ENCODE measurements at places on chromosomes 16 and 17.

DNA sequence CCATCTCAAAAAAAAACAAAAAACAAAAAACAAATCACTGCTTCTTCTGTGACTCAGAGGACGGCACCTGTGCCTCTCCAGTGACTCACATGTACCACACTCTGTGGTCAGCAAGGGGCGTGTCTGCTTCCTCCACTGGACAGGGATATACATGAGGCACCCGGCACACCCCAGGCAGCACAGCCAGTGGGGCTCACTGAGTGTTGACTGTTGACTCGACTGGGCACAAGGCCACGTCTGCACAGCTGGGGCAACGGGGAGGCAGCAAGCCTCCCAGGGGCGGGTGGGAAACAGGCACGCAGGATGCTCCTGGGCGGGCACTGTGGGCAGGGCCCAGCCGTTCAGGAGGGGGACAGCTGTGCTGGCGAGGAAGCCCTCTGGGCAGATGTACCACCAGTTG is 64.1 kb downstream of the TIMM22 start:
- no peak for DNase-seq

DNA sequence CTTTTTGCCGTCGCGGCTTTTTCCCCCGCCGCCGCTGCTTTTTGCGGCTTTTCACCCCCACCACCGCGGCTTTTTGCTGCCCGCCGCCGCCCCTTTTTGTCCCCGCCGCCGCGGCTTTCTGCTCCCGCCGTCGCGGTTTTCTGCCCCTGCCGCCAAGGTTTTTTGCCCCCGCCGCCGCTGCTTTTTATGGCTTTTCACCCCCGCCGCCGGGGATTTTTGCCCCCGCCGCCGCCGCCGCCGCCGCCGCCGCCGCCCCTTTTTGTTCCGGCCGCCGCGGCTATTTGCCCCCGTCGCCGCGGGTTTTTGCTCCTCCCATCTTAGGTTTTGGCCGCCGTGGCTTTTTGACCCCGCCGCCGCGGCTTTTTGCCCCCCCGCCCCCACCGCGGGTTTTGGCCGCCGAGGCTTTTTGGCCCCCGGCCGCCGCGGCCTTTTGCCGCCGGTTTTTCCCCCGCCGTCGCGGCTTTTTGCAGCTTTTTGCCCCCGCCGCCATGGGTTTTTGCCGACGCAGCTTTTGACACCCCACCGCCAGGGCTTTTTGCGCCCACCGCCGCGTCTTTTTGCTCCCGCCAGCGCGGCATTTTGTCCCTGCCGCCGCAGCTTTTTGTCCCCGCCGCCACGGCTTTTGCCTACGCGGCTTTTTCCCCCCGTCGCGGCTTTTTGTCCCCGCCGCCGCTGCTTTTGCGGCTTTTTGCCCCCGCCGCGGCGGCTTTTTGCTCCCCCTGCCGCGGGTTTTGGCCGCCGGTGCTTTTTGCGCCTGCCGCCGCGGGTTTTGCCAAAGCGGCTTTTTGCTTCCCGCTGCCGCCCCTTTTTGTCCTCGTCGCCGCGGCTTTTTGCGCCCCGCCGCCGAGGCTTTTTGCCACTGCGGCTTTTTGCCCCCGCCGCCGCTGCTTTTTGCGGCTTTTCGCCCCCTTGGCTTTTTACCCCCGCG is 519.4 kb upstream of the WSB1 start:
- DNase-seq = no peak

DNA sequence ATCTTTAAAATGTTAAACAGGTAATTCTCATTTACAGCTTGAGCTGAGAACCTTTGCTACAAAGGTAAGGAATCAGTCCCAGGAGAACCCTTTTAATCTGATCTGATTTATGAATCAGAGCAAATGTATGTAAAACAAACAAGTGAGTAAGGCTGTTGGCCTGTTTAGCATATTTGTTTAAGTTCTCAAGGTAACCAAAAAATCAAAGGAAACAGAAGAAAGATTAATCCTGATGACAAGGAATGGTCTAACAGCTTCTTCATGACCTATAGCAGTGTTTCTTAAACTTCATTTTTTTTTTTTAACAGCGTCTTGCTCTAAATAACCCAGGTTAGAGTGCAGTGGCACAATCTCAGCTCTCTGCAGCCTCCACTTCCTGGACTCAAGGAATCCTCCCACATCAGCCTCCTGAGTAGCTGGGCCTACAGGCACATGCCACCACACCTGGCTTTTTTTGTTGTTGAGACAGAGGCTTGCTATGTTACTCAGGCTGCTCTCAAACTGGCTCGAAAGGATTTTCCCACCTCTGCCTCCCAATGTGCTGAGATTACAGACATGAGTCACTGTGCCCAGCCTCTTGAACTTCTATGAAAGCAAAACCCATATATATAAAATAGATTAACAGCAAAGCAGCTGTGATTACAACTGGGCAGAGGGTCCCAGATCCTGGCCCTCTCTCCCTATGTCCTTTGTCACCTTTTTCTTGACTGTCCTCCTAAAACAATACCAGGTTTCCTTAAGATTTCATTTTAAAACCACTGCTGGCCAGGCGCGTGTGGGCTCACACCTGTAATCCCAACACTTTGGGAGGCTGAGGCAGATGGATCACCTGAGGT is 5.1 kb upstream of the JPT1 start:
- no peak for DNase-seq

- no peak for DNase-seq
Measured at GRCh38 chr16:1007284-1007850, 25.8 kb downstream of the SOX8 start.

DNA sequence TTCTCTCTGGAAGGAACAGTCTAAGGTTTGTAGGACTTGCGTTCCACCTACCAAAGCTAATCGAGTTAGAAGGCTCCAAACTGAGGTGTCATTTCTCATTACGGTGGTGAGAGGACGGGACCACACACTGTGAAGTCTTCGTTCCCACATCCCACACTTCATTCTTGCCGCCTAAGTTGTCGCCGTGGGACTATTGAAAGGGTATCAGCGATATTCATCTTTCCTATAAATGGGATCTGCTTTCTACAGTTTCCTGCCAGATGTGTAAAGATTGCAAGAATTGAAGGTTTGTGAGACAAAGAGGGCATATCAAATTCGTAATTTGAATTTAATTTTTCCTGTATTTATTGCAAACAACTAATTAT is 608 bp upstream of the TRIM37 start:
- DNase-seq = peak; percentile 59

All from NCI-H748 treated with DMSO at 0.1 percent for 48 hours (cell line).